DMS79 treated with DMSO at 0.1 percent for 48 hours (cell line): ENCODE measurements at places on chromosomes 3 and 15.

DNA sequence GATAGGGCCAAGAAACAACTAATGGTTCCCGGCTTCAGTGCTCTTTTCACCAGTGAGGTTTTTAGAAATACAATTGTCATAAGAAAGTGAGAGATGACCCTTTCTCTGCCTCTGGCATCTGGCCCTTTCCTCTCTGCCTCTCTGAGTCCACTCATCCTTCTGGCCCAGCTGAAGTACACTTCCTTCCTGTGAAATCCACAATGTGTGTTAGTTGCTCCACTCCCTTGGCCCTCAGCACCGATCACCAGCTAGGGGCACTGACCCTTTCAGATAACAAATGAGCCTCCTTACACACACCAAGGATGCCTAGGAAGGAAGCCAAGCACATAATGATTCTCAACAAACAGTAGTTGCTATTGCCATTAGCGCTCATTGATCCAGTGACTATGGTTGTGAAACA lies 2.9 kb upstream of the CAV3 start:
- no peak for DNase-seq

DNA sequence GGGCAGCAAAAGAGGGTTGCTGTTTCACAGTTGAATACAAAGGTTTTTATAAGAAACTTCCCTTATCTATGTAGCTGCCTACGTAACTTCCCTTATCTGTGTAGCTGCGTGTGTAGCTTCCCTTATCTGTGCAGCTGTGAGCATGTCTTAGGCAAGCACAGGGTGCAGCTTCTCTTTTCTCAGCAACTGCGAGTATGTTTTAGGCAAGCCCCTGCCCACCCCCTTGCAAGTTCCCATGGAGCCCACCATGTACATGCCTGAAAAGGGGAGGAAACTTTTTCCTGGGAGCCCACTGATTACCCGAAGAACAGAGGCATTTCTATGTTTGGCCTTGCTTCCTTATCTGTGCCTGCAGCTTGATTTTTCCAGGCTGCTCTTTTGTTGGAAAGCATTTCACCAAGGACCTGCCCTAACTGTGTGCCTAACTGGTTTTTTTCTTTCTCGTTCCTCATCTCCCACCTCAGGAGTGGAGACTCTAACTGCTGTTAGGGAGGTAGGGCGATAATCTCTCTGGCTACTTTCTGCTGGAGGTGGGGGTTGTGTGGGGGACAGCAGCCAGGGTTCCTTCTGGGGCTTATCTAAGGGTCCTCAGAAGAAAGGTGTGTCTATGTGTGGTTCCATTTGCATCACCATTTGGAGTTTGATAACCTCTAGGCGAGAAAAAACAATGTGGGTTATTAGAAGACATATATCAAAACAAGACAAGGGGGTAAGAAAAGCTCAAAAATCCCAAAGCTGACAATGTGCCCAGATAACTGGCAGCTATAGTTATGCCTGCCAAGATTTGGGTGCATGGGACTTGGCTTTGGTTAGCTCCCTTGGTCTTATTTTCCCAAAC lies 26.0 kb downstream of the SORD start:
- no peak for DNase-seq

- no peak for DNase-seq
Observed at GRCh38 chr3:164458986-164459385, 619.3 kb downstream of the SI start.

DNA sequence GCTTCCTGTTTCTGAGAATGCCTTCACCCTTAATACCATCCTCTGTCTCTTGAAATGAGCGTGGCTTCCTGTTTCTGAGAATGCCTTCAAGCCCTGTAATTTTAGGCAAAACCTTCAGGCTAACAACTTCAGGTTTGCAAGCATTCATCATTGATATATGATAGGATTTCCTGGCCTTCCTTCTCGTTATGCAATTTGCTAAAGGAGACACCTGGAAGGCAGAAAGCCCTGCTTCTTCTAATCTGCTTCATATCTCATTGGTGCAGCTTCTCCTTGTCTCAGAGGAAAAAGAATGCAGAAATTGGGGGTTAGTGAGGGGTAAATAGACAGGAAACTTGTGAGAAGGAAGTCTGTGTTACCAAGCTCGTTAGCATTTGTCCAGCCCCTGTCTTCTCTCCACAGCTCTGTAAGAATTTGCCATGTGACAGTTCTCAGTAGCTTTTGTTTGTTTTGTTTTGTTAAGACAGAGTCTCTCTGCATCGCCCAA lies 7.3 kb downstream of the ARL6IP5 start:
- DNase-seq: no peak
